ENCODE measurements at places on chromosomes 3 and 15.
A peak's percentile ranks its signal among the peaks of the same experiment; 100 is the strongest.

- DNase-seq: no peak
Observed at GRCh38 chr3:171649267-171649666, 161.0 kb downstream of the PLD1 start.

- DNase-seq: no peak
Observed at GRCh38 chr15:78563092-78563491, 2.2 kb upstream of the CHRNA5 start.

DNA sequence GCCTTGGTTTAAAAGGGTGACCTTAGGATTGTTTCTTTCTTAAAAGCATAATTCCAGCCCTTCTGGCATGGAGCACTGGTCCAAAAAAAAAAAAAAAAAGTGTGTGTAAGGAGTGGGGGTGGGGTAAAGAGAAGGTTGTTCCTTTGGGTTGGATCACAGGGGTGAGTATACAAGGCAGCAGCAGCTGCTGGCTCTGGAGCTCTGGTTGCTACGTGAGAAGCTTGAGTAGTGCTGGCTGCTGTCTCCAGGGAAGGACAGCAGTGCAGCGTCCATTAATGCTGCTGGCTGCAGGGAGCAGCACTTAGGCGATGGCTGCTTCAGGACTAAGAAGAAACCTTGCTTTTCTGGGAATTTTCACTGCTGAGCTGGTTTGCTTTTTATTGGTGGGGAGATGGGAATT, 2.3 kb downstream of the SETD5 start:
- no peak for DNase-seq

GRCh38 chr15:77650265-77650664, 17.6 kb upstream of the LINGO1 start:
- no peak for DNase-seq

DNA sequence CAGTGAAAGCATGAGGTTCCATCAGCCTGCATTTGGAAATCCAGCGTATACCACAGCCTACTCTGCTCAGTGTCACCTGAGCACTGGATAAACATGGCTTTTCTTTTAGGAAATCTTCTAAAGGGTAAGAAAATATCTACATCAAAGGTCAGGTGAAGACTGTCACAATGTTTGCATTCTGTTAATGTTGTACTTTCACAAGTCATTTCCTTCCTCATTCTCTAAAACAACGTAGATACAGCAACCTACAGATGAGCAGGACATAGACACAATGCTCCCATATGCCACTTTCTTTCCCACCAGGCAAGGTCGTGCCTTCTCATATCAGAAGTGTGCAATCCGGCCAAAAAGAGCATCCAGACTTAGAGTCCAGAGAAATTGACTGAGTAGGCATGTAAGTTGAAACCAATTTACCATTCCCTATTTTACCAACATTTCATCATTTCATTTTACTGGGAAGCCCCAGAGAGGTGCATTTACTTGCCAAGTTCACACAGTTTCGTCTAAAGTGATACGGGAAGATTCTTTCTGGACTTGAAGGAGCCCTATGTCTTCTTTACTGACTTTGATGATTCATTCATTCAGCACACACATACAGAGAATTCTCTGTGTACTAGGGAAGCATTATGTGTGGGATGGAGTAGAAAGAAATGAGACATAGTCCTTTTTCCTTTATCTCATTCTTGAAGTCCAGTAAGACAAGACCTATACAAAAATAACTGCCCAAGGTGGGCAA, 30.6 kb upstream of the LPP start:
- DNase-seq: no peak

GRCh38 chr3:186989429-186989828, 59.1 kb downstream of the ST6GAL1 start:
- no peak for DNase-seq

- DNase-seq: no peak
Observed at GRCh38 chr15:71136159-71136783, 21.0 kb downstream of the THSD4 start.

DNA sequence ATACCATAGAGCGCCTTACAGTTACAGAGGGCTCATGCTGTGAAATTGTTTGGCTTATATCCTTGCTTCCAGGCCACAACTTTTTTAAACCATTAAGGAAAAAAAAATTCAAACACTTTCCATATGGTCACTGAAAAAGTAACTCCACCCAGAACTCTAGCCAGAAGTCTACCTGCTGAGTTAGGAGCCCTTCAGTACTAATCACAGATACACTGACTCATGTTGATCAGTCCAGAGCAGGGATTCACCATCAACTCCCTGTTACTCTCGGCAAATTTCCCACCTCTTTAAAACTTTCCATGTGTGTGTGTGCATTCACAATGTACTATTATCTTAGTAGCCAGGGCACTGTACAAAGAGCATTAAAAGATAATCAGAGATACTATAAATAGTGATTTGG, 372.8 kb downstream of the MAGI1 start:
- no peak for DNase-seq

DNA sequence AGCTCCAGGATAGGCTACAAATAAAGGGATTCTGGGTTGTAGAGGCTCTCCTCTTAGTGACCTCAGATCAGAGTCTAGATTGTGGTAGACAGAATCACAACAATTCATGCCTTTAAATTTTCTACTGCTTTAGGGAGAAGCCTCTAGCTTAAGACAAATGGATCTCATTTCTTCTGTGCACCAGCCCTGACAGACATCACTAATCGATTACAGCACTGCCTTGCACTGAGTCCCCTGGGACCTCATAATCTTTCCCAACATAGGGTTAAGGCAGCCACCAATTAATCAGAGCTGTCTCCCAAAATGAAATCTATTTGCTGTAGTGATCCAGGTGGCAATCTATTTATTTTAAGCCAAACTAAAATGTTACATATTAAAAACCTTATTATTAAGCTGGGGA, 436.5 kb upstream of the WNT5A start:
- no peak for DNase-seq

DNA sequence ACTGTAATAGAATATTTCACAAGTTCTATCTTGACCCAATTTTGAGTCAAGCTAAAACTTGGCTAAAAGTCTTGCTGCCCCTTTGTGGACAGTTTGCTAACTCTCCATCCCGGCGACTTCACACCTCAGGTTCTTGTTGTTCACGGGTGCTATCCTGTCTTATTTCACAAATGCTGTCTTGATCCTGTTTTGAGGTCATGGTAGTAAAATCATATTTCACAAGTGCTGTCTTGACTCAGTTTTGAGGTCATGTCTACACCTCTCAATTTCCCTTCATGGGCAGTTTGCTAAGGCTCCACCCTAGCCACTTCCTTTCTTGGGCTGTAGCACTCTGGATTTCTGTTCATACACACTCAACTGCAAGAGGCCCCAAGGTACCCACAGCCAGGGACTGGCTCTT, 45.0 kb upstream of the GK5 start:
- peak; percentile 25 for DNase-seq

GRCh38 chr3:46271209-46271745, 29.0 kb downstream of the CCR3 start:
- DNase-seq: no peak

DNA sequence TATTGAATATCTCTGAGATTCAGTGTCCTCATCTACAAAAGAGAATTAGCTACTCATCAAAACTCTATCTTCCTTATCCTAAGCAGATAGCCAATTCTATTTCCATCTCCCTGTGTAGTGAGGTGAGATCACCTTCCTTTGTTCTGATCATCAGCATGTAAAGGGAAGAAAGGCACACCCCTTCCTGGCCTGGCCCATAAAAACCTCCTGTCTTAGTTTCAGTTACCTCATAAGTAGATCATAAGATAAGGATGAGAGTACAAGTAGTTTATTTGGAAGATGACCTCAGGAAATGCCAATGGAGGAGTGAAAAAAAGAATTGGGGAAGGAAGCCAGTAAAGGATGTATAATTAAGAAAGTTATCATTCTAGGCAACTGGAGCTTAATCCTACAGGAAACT, 114.5 kb upstream of the GADL1 start:
- DNase-seq: no peak

- no peak for DNase-seq
Observed at GRCh38 chr15:65790694-65791334, 1.3 kb downstream of the DENND4A start.

GRCh38 chr3:5016211-5017161, 37.2 kb downstream of the BHLHE40 start:
- peak; percentile 25 for DNase-seq

GRCh38 chr3:15953841-15954240, 156.1 kb upstream of the ANKRD28 start:
- DNase-seq: no peak

GRCh38 chr15:43225201-43225949, 4.6 kb upstream of the EPB42 start:
- no peak for DNase-seq

DNA sequence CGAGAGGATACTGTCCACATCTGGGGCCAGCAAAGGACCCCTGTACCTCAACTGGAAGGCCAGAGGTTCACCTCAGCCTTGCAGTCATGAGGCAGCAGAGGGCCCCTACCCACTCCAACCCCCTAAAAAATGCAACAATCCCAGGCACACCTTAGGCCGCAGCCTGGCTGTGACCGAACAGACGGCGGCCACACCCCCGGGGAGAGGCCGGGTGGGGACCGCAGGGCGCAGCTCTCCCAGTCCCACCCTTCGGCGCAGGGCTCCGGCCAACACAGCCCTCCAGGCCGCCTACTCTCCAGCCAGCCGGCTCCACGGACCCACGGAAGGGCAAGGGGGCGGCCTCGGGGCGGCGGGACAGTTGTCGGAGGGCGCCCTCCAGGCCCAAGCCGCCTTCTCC, 457 bp upstream of the DNAJA4 start:
- DNase-seq: no peak

DNA sequence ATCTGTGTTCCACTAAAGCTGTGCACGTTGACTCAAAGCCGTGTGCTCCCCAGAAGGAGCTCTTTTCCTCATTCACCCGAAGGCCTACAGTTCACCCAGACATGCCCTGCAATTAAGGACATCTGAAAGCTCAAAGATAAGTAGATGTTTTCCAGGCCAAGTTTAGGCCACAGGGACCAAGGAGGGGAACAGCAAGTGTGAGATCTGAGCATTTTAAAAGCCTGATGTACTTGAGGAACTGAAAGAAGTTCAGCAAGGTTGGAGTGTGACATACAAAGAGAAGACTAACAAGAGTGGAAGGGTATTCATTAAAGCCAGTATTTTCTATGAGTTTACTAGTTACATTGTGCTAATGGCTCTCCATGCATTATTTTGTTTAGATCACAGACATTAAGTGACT, 68.0 kb downstream of the CASR start:
- DNase-seq: no peak

- DNase-seq: no peak
Observed at GRCh38 chr3:69204315-69204957, 82.0 kb upstream of the LMOD3 start.

- DNase-seq: no peak
Observed at GRCh38 chr3:122931636-122932035, 95.9 kb downstream of the SEMA5B start.

DNA sequence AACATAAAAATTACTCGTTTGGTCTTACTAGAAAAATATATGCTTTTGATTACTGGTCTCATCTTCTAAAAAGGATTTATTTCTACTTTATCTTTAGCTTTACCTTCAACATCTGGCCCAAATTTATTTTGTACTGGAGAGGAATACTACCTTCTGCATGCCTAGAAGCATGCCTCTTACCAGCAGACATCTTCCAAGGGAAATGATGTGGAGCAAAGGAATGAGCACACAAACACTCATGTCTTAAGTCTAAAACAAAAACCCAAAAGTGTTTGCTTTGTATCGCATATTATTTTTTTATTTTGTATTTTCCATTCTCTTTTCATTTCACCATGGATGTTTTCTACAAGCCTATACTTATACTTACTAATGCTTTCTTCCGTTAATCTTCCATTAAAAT, 304.6 kb upstream of the KCNMB2 start:
- DNase-seq: no peak

- DNase-seq: no peak
Observed at GRCh38 chr15:40736575-40736974, 18.5 kb downstream of the RMDN3 start.

- DNase-seq: no peak
Observed at GRCh38 chr3:160538895-160539294, 26.5 kb downstream of the KPNA4 start.

DNA sequence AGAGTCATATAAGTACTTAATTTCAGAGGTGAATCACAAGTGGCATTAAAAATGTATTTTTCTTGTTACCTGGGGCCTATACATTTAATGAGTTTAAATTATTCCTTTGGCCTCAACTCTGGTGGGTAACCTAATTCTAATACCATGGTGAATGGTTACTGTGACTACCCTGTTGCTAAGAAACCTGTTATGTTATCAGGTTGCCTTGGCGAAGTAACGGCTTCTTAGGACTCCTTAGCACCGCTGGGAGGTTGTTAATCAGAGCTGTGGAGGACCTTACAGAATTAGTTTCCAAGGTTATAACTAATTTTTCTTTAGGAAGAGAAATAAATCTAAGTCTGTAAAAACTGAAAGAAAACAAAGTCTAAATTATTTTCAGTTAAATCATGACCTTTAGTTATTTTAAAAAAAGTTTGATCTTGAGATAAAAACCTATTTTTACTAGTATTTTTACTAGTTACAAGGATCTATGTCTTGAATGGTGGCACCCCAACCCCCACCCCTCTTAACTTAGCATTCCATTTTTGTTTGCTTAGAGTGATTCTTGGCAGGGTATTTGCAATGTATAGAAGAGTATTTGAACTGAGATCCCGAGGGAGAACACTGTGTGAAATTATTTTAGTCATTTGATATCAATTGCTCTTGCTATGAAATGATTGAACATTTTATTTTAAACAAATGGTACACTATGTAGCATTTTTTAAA, 155.5 kb downstream of the FNDC3B start:
- DNase-seq: no peak

GRCh38 chr15:36449084-36449661, 130.3 kb upstream of the CDIN1 start:
- DNase-seq: no peak

DNA sequence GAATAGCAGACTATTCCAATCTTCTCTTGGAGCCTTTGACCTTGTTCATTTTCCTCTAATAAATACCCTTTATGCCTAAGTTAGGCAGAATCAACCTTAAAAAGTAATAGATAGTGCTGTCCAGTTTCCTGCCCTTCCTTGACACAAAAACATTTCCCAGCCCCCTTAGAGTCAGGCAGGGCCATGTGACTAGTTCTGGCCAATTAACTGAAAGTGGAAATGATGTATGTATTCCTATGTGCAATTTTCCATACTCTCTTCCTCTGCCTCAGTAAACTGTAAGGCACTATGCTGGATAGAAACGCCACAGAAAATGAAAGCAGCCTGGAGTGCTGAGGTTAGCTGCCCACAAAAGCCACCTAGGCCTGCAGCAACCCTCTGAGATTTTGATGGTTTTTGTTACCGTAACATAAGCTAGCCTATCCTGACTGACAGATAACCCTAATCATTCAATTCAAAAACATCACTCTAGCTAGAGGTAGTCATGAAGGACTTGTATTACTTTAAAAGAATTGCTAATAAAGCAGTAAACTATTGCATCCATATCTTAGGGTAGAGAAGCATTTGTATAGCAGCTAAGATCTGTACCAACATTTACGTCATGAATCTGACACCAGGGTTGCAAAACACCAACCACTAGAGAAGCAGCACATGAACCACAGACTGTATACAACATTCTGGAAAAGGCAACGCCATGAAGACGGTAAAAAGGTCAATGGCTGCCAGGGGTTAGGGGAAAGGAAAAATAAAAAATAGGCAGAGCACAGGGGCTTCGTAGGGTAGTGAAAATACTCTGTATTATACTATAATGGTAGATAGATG, 112.9 kb downstream of the ULK4 start:
- DNase-seq: no peak

GRCh38 chr15:71752604-71753289, 57.6 kb upstream of the NR2E3 start:
- DNase-seq: no peak

All from stimulated activated CD8-positive, alpha-beta memory T cell treated with anti-CD3 and anti-CD28 coated beads, Interleukin-12 subunit alpha, Interleukin-12 subunit beta, amount 100 ng/mL, for 4 hours (primary cell).